ENCODE measurements at places on chromosomes 12 and 14.

DNA sequence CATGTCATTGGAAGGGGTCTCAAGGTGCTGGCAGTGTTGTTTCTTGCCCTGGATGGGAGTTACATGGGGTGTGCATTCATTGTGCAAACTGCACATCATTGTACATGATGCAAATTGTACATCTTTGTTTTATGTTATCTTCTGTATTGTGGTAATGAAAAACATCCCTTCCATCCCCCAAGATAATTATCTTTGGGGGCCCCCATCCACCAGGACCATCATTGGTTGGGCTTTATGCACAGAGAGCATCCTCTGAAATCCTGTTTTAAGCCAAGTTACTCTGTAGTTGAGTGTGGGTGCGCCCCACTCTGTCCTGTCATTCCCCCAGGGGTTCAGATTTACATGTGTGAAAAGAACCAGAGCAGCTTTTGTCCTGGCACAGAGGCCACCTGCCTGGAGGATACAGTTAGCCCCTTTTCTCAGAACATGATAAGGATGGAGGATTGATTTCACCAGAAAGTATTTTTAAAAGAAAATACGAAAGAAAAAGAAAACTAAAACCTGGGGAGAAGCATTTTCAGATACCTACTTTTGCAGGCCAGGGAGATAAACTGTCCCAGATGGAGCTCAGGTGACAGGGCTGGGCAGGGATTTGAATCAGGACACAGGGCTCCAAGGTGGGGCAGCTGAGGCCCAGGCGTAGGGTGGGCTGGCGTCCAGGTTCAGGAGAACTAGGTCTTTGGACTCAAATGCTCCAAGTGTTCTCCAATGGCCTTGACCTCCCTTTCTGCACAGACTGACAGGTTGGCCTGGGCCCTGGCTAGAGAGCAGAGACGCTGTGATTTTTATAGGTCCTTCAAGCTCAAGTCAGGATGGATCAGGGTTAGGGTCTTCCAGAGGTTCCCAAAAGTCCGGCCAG lies 17.2 kb downstream of the WSCD2 start:
- DNase-seq: no peak

- no peak for DNase-seq
These were observed 7.8 kb upstream of the SP7 start for GRCh38 chr12:53343969-53344368.

GRCh38 chr14:25394356-25394755 lies 344.4 kb upstream of the STXBP6 start:
- DNase-seq: no peak

GRCh38 chr12:10634427-10634826 lies 21.0 kb upstream of the MAGOHB start:
- no peak for DNase-seq

- no peak for DNase-seq
These were observed 296.1 kb upstream of the DIO2 start for GRCh38 chr14:80507292-80507869.

GRCh38 chr12:121545480-121545879 lies 35.3 kb downstream of the KDM2B start:
- no peak for DNase-seq

DNA sequence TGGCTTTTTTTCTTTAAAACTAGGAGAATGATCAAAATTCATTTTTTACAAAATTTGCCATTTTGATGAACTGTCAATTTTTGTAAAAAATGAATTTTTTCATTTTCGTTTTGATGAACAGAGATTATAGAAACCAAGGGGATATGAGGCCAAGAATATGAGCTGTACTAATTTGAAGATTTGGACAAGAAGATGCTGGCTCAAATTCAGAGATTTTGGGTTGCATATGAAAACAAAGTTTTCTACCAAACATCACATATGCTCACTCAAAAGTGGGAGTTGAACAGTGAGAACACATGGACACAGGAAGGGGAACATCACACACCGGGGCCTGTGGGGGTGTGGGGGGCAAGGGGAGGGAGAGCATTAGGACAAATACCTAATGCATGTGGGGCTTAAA lies 230.7 kb downstream of the SNAPC1 start:
- DNase-seq: no peak

- DNase-seq: no peak
These were observed 3.8 kb downstream of the SERPINA3 start for GRCh38 chr14:94615823-94616570.

- no peak for DNase-seq
These were observed 13.8 kb downstream of the GXYLT1 start for GRCh38 chr12:42130672-42131402.

GRCh38 chr12:3173008-3173553 lies 95.9 kb downstream of the TSPAN9 start:
- DNase-seq: no peak

- DNase-seq: no peak
These were observed 79.0 kb downstream of the ANO6 start for GRCh38 chr12:45294906-45295305.

- DNase-seq: no peak
These were observed 10.4 kb upstream of the GPR132 start for GRCh38 chr14:105075379-105076295.

DNA sequence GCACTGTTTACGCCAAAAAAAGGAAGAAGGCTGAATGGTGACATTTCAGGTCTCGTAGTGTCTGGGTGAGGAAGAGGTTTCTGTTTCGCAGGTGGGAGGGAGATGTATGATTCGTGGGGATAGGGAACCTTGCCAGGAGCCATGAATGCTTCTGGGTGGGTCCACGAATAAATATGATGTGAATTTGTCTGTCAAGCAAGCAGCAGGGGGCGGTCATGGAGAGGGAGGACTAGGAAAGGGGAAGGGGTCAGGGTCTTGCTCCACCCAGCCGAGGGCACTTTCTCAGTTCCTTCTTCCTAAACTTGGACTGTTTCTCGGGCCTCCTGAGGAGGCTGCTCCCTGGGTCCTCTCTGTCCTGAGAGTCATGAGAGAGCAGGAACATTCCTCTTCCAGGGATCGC lies 72.5 kb downstream of the LGMN start:
- no peak for DNase-seq

GRCh38 chr12:127052511-127053232 lies 1214.3 kb upstream of the TMEM132C start:
- no peak for DNase-seq

DNA sequence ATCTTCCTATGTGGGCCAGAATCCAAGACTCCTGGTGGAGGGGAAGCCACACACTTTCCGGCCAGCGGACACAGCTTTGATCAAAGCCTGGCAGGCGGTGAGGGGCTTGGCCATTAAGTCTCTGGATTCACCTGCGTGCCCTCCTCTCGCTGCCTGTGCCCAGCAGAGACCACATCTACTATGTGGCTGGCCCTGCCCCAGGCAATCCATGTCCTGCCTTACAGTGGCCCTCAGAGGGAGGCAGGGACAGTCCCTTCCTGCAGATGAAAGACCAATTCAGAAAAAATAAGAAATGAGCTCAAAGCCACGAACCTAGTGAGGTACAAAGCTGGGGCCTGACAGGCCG lies 82.7 kb upstream of the GPR68 start:
- DNase-seq: no peak

GRCh38 chr12:52517888-52518287 lies 2.3 kb downstream of the KRT5 start:
- DNase-seq: no peak

GRCh38 chr14:29348504-29348903 lies 579.1 kb downstream of the PRKD1 start:
- DNase-seq: no peak

DNA sequence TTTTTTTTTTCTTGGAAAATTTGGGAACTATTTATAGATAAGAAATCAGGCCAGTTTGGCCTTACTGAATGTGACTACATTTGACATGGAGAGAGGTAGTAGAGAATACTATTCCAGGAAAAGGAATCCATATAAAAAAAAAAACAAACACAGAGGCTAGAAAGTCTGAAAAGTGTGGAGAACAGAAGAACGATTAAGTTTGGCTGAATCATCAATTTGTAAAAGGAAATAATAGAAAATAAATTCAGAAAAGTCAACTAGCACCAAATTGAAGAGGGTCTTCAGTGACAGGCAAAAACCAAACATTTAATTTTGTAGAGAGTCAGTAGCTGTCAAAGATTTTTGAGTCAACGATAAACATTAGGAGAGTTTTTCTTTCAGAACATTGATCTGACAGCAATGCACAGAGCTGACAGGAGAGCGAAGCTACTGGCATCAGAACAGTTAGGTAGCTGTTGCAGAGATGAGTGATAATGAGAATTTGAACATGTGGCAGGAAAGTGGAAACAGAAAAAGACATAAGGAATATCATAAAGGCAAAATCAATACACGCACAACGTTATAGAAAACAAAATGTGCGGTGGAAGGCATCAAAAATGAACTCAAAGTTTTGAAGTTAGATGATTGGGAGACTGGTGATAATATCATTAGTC lies 241.2 kb downstream of the SOX5 start:
- no peak for DNase-seq

DNA sequence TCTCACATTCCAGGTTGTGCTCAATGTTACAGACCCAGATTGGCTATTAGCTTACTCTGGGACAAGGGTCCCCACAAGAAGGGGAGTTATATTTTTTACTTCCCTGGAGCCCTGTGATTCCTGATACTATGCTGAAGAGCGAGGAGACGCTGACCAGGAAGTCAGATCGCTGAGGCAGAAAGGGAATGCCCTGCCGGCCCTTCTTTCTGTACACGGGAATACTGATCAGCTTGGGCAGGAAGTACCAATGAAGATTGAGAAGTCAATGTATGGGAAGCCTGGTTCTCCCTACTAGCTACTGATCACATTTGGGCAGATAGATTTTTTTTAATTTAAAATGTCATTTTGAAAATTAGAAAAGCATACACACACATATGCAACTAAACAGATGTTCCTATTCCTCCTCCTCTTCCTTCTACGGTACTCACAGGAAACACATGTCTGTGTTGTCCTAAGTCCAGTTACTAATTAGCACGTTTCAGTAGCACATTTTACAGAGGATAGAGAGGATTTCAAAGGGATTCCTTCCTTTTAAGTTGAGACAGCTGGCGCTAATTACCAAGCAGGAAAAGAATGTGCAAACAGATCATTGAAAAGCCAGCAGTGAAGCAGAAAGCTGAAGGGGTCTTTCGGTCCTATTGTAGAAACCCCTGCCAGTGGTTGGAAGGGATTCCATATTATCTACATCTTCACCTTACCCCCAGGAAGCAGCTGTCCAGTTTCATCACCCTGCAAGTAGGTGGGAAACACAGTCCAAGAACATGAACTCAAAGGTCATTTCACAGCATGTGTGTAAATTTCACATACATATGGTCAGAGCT lies 292.4 kb downstream of the DUSP6 start:
- DNase-seq: no peak

- no peak for DNase-seq
These were observed at the start of gene KRT73 for GRCh38 chr12:52618216-52618615. TSS of gene KRT73 (minus strand) at chr12:52618559. CDS start at chr12:52618524, 35 bp downstream.

DNA sequence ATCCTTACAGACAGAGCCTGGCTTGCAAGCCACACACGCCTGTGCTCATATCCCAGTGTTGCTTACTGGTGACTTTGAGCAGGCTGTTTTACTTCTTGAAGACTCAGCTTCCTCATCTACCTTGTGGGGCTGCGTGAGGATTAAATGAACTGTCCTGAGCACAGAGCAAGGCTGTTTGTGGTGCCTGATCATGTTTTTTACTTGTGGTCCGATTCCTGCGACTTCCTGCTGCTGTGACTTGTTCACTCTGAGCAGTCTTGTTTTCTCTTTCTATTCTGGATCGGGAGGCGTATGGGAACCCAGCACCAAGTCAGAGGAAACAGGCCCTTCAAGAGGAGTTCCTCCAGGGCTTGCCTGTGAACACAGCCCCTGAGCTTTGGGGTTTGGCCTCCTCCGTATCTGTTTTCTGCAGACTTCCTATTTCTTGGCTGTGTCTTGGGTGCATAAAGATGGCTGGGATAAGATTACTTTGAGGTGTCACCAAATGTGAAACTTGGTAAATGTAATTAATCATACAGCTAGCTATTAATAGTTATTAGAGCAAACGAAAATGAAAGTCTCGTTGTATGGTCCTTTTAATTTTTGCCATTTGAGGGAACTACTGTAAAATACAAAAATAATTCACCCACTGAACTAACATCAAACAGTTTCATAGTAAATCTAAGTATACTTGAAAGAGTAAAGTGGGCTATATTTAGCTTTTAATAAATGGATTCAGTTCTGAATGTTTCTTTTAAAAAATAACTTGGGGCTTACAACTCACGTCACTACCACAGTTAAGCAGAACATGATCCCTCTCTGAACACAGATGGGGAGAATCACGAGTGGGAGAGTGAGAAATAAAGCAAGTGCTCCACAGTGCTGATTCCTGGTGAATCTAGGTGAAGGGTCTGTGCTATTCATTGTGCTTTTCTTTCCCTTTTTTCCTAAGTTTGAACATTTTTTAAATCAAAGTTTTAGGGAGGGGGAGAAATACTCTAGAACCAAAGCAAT lies 251.5 kb downstream of the FOXN3 start:
- no peak for DNase-seq

DNA sequence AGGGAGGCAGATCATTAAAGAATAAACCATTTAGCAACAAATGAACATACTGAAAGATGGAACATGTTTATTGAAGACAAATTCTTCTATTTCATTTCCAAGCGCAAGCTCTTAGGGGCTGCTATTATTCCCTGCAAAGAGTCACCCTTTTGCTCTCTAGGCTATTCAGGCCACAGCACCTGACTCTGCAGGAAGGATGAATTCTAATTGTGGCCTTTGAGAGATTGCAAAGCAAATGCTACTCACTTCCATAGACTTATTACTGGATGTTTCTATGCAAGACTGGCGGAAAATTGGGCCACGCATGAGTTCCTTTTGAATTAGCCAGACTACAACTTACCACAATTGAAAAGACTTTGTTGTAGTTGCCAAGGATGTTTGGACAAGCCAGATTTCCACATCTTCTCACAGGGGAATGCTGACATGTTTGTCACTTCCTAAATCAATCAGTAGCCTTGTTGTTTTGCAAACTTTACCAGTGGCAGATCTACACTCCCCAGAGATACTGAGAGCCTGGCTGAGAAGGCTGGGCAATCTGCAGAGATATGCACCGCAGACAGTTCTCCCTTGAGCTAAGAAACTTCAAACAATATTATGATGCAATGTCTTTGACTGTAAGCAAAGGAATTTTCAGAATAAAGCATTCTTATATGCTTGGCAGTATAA lies 334.3 kb upstream of the SYT1 start:
- DNase-seq: no peak

GRCh38 chr12:77553976-77554619 lies 276.6 kb upstream of the NAV3 start:
- DNase-seq: no peak

- no peak for DNase-seq
These were observed 59.1 kb upstream of the BICD1 start for GRCh38 chr12:32047357-32048212.

Measured in NCI-H2029 treated with DMSO at 0.1 percent for 48 hours (cell line).